Islet precursor cell (in vitro differentiated cells): ENCODE measurements at places on chromosomes 1 and 21.

DNA sequence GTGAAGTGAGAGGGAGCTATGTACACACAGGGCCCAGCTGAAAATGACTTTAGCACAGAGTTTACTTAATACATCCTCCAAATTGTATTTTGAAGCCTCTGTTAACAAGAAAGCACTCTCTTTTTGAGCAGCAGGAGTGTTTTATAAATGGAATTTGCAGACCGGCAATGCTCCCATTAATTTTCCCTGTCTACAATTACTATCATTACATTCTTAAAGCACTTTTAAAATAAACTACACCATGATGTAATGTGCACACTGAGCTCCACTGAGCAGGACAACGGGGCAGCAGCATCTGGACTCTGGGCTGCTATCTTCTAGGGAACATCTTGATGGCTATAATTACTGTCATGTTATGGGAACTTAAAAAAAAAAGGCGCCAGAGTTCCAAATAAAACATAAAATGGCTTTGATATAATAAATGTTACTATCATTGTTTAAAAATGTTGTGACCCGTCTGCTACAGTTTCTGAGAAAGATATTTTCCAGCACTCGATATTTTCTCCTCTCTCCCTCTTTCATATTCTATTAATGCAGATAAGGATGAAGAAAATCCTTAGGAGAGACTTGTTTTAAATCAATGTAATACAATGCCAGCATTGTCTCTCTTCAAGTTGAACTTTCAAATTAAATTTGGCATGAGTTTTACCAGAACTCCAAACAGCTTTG is 150.9 kb downstream of the HLX start:
- DNase-seq, result no peak

- DNase-seq, result no peak
Observed at GRCh38 chr1:107821340-107821739, 143.6 kb downstream of the VAV3 start.

DNA sequence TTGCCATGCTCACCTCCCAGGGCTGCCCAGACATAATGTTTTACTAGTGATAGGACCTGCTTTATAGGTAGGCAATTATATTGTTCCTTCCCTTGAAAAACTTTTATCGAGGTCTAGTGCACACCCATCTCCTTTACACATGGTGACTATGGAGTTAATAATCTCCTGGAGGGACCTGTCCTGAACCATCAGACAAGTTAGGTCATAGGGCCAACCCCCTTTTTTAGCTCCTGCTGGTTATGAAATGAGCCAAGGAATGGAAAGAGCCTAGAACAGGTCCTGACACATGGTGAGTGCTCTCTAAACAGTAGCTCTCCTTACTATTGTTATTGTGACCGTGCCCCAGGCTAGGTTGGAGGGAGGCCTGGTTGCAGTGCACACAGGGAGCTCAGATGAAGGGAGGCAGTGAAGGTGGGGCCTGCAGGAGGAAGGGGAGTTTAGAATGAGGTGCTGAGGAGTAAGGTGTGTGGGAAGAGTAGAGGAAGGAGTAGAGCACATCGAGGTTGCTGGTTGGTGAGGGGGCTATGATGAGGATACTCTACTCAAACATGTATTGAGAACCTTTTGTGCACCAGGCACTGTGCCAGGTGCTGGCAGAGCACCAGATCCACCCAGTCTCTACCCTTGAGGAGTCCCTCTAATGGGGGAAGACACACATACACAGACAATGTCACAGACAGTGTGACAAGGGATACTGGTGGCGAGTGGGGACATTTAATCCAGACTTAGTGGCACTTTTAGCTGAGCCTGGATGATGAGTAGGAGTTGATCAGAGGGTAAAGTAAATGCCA is 14.1 kb upstream of the LMNA start:
- no peak for DNase-seq

GRCh38 chr1:4755301-4755845 is 101.0 kb downstream of the AJAP1 start:
- peak; percentile 90 for DNase-seq

- no peak for DNase-seq
Observed at GRCh38 chr1:5728663-5729355, 263.4 kb downstream of the NPHP4 start.

GRCh38 chr1:218397752-218398339 is 52.7 kb downstream of the TGFB2 start:
- no peak for DNase-seq

GRCh38 chr1:221286399-221286798 is 407.2 kb downstream of the HLX start:
- no peak for DNase-seq

DNA sequence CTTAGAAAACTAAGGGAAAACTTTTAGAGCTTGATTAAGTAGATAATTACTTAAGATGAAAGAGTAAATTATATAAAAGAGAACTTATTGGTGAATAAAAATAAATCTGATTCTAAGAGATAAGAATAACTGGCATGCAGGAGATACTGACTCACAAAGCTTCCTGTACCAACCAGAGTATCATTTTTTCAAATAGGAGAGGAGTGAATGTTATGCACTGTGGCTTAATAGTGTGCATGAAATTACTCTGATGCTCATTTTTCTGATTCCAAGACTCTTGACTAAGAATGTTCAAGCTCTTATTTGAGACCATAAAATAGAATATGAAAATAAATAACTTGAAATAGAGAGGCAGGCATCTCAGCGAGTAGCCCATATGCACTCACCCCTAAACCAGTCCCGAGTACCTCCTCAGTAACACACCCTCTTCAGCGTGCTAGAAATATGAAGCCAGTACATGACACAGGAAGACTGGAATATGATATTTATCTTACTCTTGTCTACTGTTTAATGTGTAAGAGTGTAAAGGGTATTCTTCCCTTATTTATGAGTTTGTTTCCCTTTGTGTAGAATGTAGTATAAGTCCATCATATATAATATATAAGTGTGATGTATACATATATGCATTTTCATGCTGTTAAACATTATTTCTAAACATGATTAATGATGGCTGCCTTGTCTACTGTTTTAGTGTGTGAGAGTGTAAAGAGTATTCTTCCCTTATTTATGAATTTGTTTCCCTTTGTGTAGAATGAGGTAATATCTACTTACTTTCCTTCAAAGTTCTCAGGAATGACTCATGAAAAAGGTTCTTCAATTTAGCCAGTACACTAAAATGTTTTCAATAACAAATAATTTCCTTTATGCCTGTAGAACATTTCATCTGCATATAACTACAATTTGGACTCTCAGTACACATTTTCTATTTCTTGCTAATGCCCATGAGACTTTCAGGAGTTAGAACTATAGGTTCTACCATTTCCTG is 99.2 kb upstream of the PALMD start:
- no peak for DNase-seq

- peak; percentile 67 for DNase-seq
Observed at GRCh38 chr1:32494196-32494595, 29.3 kb downstream of the ZBTB8B start.

GRCh38 chr1:230573658-230574057 is 68.6 kb upstream of the COG2 start:
- DNase-seq, result no peak

- no peak for DNase-seq
Observed at GRCh38 chr1:155871390-155871789, 12.0 kb downstream of the SYT11 start.
